ENCODE measurements at places on chromosomes 3 and 15. TPM values are rescaled to one million over a fixed set of nuclear protein-coding genes. Genes with fewer than 3 reads are reported as not detected.

EPHB3 gene
- 1.1 TPM for total RNA-seq

AQR gene
- 29.3 TPM for total RNA-seq

PSTPIP1 gene
- total RNA-seq, result 0.33 TPM

CFAP91 gene
- total RNA-seq, result 2.2 TPM

FGF7 gene
- not detected for total RNA-seq

ARNT2 gene
- total RNA-seq, result 18.5 TPM

PLCH1 gene
- 0.50 TPM for total RNA-seq

METTL6 gene
- 40.8 TPM for total RNA-seq

MED12L gene
- total RNA-seq, result 0.12 TPM

- DNase-seq, result no peak
These were observed 71.4 kb upstream of the ROPN1 start for GRCh38 chr3:124063197-124063909.

DNA sequence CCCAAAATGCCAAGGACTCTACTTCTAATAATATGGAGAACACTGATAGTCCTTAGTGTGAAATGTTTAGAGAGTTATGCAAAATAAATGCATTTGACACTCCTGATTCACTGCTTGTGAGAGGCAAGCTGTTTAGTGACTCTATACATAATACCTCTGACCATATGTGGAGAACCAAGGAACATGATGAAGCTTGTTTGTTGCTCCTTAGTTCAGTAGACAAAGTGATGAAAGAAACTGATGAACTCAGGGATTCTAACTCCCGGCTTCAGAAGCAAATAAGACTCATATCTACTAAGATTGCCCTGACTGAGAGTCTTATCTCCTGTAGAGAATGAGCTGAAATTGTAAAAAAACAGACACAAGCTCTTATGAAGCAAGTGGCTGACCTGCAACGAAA lies 41.3 kb downstream of the PEX5L start:
- DNase-seq, result no peak

GRCh38 chr3:160691962-160692361 lies 15.0 kb downstream of the ARL14 start:
- peak; percentile 6 for DNase-seq

- DNase-seq, result no peak
These were observed 18.4 kb downstream of the C3orf70 start for GRCh38 chr3:185134509-185134908.

DNA sequence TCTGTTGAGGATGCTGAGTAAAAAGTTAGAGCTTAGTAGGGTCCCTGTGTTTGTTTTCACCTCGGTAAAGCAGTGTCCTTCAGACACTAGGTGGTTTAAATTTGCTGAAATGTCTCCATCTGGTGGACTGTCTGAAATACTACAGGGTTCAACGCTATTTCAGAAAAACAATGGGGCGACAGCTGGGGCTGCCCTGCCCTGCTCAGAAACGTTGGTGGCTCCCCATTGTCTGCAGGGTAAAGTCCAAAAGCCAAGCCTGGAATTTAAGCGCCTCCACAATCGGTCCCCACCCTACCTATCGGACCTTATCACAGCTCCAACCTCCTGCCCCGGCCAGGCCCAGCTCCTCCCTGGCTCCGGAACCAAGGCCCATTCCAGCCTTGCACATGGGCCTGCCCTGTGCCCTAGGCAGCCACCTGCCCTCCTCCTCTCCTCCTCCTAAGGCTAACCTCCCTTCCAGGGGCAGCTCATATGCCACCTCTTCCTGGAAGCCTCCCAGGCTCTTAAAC lies 4.3 kb upstream of the TSEN2 start:
- peak; percentile 59 for DNase-seq

- DNase-seq, result no peak
These were observed 201.3 kb upstream of the PRICKLE2 start for GRCh38 chr3:64426551-64426950.

DNA sequence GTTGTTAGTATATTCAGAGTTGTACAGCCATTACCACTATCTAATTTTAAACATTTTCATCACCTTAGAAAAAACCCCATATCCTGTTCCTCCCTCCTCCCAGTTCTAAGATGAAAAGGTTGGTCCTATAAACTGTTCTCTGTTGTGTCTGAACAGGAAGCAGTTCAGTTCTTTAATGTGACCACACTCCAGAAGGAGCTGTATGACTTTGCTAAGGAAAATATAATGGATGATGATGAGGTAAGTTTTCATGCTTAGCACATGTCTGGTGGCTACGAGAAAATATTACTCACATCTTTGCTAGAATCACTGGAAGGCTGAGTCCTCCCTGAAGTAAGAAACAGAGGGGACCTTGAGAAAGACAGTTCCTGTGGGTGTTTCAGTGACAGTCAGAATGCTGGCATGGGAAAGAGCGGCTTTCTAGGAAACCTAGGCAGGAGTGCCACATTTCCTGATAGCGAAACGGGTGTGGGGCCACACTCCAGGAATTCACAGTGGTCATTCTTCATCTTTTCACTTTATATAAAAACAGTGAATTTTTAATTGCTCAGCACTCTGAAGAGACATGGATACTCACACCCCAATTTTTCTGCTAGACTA lies 20.3 kb downstream of the CRTAP start:
- no peak for DNase-seq

DNA sequence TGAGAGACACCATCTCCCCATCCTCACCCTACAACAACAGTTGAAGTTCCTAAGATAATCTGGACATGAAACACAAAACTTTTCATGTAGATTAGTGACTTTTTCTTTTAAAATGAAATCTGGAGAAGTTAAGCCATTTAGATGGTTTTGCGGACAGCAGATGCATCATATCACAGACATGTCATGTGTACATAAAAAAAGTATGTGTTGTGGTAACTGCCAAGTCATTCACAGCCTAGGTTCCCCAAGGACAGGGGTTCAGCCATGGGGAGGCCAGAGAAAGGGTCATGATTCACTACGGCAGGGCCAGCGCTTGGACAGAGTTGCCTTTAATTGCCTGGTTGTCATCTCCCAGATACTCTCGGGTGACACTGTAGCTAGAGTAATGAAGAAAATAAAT lies 163.2 kb downstream of the PDZRN3 start:
- DNase-seq, result no peak

DNA sequence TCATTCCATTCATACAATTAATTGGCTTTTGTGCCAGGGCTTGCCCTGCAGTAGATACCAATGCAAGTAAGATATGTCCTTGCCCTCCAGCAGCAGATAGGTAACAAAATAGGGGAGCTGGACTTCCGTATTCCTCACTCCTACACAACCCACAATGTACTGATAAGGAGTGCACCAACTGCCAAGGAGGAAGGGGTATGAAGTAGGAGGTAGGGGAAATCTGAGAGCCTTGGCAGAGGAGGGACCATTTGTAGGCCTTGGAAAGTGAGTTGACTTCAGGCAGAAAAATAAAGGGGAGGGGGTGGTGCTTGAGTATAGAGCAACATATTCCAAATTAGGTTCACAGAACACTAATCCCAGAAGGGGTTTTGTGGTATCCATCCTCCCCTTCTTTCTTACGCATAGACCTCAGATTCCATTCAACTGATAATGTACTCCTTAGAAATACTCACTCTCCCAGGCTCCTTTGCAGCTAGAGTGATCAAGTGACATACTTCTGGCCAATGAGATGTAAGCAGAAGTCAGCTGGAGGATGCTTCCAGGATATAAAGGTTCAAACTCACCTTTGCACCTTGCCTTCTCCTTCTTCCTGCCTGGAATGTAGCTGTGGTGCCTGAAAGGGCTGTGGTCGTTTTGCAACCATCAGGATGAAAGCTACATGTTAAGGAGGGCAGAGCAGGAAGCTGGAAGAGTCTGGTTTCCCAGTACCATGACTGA lies 127.1 kb upstream of the SMAD3 start:
- DNase-seq, result no peak

DNA sequence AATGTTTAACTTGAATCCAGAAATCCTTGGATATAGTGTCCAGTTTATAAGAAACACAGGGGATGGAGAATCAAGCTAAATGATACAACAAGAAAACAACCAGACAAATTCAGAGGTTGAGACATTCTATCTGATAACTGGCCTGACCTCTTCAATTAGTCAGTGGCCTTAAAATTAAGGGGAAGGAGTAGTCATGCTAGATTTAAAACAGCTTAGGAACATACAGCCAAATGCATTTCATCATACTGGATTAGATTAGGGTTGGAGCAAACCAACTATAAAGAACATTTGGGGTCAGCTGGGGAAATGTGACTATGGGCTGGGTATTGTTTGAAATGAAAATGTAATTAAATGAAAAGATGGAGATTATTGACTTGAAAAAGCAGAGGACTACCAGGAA lies 53.3 kb downstream of the PPARG start:
- no peak for DNase-seq

Measured in A172 (cell line).